ENCODE measurements at places on chromosomes 3 and 15.

GRCh38 chr3:11033871-11034270 is 41.3 kb downstream of the SLC6A1 start:
- no peak for DNase-seq

- DNase-seq: no peak
Measured at GRCh38 chr15:48887144-48887543, 9.2 kb downstream of the EID1 start.

- no peak for DNase-seq
Measured at GRCh38 chr3:30286007-30286669, 320.3 kb upstream of the TGFBR2 start.

- no peak for DNase-seq
Measured at GRCh38 chr3:187900993-187901755, 155.9 kb upstream of the BCL6 start.

DNA sequence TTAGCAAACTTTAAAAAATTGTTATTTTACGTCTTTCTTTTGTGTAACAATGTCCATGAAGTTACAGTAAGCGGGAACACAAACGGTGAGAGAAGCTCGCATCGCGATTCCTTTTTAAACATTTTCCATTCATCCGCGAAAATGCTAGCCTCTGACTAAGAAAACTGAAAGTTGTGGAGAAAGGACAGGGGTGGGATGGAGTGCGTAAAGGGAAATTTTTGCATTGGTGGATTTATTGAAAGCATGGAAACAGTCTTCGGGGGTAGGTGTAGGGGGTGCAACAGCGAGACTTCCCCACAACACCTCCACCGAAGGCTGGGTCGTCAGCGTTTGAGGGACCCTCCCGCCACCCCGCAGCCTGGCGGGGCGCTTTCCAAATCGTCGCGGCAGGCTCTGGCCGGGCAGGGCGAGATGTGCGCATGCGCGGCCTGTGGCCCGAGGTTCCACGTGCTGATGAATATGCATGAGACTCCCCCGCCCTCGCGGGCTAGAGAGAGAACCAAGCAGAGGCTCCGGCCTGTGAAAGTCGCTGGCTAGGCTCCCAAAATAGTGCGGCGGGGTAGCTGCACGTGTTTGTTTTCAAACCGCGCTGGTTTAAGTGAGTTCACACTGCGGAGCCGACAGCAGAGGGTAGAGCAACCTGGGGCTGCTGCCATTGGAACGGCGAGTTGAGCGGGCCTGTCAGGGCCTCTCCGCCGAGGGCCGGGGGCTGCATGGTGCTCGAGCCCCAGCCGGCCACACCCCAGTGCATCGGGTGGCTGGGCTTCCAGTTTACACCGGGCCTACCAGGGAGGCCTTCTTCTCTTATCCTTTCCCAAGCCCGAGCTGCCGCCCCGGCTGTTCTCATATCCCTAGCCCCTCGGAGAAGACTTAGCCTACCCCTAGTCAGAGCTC is 9.9 kb downstream of the ZIC1 start:
- DNase-seq: no peak

Measured in thymus (tissue), 14 donors.